ENCODE measurements at places on chromosomes 7 and 10.

GRCh38 chr7:75937958-75938786 lies 23.2 kb downstream of the POR start:
- no peak for DNase-seq

GRCh38 chr10:71691405-71691804 lies 28.2 kb downstream of the C10orf105 start:
- no peak for DNase-seq

DNA sequence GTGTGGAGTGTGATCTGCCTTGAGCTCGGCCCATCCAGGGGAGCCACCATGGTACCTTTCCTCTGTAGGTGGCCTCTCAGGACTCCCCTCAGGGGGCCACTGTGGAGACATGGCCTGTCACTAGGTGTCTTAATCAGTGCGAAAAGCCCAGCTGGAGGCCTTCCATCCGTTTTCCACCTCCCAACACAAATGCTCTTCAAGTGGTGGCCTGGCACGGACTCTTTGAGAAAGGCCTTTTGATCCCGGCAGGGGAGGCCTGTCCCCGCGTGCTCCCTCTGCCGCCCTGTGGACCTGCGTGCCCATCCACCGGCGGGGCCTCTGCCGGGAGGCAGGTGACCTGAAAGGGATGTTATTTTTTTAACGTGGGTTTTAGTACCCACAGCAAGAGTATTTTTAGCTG lies 149.5 kb downstream of the RGS10 start:
- DNase-seq: no peak

GRCh38 chr7:28356619-28357018 lies 55.7 kb upstream of the CREB5 start:
- DNase-seq: no peak

DNA sequence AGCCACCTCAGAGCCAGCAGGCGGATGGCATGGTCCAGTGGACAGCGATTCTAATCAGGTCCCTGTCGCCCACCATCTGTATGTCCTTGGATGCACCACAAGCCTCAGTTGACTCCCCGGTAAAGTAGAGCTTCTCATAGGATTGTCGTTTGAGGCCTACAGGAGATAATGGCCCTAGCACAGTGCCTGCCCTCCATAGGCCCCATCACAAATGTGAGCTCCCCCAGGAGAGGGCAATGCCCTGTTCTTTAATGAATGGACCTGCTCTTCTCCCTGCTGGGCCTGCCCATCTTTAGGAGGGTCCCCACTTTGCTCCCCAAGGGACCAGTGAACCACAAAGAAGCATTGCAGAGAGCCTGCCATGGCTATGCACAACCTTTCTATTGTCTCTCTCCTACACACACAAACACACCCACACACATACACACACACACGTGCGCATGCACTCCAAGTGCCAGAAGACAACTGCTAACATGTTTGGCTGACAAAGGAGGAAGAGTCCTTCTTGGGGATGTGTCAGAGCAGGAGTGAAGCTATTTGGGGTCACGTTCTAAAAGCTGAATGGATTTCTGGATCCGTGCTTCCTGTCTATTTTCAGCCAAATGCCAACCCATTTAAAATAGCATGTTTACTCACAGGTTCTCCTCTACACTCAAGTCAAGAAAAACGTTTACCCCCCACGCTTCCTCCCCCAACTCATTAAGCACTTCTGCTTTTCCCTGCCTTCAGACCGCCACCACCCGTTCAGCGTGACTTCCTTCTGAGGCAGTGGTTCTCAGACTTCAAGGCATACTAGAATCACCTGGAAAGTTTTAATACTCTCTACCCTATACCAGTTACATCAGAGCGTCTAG lies 196.1 kb downstream of the GRID1 start:
- DNase-seq: no peak

DNA sequence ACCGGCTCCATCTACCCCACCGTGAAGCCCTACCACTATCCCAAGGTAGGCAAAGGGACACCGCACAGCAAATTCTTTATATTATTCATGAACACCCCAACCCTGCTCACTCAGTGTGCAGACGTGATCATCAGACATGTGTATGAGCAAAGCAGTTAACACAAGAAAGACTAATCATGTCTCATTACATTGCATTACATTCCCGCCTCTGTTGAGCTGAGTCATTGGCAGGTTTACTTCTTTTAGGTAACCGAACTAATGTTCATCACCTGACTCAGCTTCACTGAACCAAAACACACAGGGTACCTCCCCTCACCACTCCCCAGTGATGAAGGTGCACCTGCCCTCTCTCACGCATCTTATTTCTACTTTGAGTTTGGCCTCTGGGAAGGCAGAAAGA lies 233.4 kb downstream of the PAXIP1 start:
- DNase-seq: no peak

GRCh38 chr10:69317175-69317604 lies 38.9 kb downstream of the HK1 start:
- no peak for DNase-seq

DNA sequence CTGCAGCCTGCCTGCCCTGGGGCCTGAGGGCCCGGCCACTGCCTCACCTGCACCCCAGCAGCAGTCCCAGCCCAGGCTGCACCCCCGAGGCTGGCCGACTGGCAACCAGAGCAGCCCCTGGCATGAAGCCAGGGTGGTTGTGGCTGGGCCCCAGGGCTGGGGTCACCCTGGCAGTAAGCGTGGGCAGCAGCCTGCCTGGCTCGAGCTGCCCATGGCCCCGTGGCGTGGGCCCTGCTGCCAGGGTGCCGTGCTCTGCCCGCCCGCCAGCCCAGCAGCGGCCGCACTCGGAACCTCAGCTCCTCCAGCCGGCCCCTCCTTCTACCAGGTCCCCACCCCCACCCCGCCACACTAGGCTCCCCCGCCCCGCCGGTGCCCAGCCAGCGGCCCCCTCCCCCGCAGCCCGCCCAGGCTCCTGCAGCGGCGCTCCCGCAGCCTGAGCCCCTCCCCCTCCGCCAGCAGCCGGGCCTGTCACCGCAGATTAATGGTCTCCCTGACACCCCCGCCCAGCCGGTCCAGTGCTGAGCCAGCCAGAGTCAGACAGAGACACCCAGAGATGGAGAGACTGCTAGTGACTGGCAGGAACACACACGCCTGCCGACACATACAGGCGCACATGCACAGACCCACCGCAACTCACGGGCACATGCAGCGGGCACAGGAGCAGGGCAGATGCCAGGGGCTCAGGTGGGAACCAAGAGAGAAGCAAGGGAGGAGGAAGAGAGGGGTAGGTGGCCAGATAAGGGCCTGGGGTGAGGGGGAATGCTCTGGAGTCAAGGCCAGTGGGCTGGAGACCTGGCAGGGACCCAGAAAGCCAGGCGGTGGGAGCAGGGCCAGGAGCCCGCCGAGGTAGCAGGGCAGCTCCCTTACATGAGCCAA lies 22.4 kb downstream of the KCNH2 start:
- no peak for DNase-seq

GRCh38 chr7:131691454-131692130 lies 135.2 kb upstream of the PODXL start:
- no peak for DNase-seq

DNA sequence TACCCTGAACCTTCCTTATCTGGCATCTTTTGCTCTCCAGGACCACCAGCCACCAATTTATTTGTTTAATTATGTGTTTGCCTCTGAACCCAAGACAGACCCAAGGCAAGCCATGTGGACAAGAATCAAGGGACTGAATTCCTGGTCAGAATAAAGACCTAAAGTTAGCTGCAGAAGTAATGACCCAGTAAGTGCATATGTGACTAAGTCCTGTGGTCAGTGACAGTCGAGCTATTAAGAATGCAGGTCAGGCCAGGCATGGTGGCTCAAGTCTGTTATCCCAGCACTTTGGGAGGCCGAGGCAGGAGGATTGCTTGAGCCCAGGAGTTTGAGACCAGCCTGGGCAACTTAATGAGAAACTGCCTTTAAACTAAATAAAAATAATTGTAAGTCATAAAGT lies 139.4 kb downstream of the CCDC71L start:
- DNase-seq: no peak

- DNase-seq: no peak
Measured at GRCh38 chr7:3585826-3586225, 284.8 kb downstream of the SDK1 start.

GRCh38 chr7:42621543-42622219 lies 290.2 kb downstream of the C7orf25 start:
- no peak for DNase-seq

DNA sequence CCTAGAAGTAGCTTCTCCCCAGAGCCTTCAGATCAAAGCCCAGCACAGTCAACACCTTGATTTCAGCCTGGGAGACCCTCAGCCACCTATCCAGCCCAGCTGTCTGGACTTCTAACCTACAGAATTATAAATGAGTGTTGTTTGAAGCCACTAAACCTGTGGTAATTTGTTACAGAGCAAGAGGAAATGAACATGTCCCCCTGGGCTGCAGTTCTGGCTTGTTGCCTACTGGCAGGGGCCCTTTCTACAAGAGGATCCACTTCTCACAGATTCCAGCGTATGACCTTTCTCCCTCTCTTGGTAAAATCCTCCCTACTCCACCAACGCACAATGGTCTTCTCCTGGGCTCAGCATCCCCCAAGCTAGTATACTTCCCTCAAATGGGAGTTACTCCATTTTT lies 46.4 kb upstream of the ECHDC3 start:
- no peak for DNase-seq

DNA sequence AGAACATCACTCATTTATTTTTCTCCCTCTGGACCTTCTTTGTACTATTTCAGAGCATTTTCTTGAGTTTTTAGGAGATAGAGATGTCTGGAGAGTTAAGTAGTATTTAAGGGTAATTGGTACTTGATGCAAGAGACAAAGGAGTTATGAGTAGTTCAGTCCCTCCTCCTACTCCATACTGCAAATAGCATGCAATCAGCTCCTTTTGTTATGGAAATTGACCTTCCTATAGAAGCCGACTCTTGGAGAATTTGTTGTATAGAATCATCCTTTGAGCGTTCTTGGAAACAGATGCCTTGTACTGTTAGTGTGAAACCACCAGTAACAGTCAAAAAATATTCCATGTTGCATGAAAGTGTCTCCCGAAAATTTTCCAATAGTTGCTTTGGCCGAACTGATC lies 428.2 kb upstream of the GALNT17 start:
- no peak for DNase-seq

DNA sequence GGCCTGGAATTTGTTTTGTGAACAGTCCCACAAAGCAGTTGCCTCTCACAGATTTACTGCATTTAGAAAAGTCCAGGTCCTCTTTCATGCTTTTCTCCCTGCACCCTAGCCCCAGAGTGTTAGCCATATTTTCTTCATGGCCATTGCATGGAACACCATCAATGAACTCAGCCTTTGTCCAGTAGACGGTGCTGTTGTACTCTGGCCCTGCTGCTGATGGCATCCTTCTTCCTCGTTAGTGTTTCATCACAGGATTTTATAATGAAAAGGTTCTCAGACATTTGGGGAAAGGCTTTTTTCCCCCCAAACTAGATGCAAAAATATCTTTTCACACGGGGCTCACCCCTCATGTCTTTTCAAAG lies 93.0 kb upstream of the SLC25A13 start:
- no peak for DNase-seq

DNA sequence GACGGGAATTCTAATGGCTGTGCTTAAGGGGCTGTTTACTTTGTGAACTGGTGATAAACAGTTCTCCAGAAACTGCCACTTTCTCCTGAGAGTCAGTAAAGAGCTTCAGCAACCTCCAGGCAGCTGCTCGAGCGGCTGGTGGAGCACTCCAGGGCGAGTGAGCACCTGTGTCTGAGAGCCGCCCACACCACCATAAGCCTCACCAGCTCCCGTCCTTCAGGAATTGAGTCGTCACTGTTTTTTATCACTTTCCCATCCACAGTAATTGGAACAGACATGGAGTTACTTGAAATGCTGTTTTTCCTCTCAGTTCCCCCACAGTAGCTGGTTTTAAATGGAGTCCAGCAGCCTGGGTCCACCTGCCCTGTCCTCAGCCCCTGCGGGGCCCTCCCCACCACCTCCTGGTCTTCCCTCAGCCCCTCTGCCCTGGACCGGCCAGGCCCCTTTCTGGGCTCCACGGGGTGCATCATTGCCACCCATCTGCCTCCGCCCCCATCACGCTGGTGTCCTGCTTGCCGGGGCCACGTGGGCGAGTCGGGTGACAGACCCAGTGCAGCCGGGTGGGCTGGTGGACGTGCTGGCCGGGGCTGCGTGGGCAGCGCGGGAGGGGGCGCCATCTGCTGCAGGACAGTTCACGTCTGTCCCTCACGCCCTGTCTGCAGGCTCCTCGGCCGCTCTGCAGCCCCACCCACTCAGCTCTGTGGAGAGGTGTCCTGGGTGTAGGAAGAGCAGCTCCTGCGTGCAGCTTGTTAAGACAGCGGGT lies 56.0 kb downstream of the NKX6-2 start:
- no peak for DNase-seq

GRCh38 chr7:19098510-19098909 lies 18.9 kb downstream of the TWIST1 start:
- no peak for DNase-seq

DNA sequence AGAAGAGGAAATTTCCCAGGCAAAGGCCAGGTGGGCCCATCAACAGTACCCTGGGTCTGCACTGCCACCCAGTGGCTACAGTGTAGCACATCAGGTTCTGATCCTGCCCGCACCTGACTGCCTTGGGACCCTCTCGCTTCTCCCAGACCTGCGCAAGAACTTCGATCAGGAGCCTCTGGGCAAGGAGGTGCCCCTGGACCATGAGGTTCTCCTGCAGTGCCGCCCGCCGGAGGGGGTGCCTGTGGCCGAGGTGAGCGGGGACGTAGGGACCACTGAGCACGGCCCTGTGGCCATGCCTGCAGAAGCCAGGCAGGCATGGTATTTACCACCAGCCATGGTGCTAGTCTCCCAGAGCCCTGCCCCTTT lies 33.9 kb upstream of the SLC29A3 start:
- DNase-seq: no peak

- no peak for DNase-seq
Measured at GRCh38 chr10:14356921-14357320, 26.2 kb upstream of the FRMD4A start.

- peak; percentile 18 for DNase-seq
Measured at GRCh38 chr10:132142396-132143161, 44.2 kb upstream of the DPYSL4 start.

DNA sequence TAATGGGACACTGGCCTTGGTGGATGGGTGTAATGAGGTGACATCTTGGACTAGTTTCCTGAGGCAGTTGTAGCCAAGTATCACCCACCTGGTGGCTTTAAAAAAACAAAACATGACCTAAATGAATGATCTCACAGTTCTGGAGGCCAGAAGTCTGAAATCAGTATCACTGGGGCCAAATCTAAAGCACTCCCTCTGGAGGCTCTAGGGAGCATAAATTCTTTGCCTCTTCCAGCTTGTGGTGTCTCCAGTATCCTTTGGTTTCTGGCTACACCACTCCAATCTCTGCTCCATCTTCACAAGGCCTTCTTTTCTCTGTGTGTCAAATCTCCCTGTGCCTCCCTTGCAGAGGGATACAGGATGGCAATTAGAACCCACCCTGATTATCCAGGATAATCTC lies 342.9 kb downstream of the CALN1 start:
- no peak for DNase-seq
